Ureter (tissue), 1 donor: ENCODE measurements at places on chromosomes 4 and X.
A peak's percentile ranks its signal among the peaks of the same experiment; 100 is the strongest.

DNA sequence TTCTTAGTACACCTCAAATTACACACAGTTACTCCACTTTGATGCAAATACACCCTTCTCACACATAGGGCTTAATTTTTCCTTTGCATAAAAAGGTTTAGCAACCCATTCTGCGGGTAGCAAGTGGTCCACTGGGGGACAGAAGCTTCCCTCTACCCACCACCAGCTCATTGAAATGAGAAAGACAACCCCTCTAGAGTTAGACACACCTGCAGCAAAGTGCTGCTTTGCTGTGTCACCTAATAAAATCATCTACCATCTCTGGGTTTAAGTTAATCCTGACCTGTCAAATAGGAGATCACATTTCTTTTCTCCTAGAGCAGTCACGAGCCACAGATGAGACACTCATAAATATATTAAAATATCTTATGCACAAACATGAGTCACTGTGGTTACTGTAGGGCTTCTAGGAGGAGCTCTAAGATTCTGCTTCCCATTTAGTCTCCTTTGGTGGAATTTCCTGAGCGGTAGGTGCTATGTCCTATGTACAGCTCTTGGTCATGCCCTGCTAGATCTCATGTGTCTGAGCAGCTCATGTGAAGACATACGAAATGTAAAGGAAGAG is 11.9 kb downstream of the BMX start:
- DNase-seq, result no peak

DNA sequence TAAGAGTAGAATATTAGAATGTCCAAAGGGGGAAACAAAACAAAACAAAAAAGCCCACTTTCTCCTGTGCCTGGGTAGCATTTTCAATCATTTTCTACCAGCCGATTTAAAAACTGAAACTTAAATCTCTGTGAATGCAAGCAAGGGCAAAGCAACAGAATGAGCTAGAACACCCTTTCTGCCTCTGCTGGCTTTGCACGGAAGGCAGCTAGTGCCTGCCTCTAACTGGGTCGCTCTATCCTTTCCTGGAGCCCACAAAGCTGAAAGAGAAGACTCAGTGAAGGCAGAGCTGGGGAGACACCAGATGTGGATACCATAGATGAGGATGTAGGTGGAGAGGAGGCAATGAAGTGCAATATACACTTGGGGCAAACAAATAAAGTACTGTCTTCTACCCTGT is 248.9 kb upstream of the TTC29 start:
- DNase-seq, result no peak

DNA sequence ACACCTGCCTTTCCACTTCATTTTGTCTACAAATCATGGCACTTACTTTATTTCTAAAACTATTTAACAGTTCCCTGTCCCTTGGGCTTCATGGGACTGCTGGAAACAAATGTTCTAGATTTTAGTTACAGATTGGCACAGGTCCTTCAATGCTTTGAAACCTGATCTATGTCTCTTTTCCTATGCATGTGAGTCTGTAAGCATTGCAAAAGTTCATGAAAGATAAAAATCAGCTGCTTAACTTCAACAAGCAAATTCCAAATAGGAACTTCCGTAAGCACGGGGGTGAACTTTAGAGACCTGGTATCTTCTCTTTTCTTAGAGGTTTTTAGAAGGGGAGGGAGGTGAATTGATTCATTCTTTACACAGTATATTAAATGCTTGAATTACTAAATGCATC is 9.5 kb downstream of the LGI2 start:
- DNase-seq, result no peak

DNA sequence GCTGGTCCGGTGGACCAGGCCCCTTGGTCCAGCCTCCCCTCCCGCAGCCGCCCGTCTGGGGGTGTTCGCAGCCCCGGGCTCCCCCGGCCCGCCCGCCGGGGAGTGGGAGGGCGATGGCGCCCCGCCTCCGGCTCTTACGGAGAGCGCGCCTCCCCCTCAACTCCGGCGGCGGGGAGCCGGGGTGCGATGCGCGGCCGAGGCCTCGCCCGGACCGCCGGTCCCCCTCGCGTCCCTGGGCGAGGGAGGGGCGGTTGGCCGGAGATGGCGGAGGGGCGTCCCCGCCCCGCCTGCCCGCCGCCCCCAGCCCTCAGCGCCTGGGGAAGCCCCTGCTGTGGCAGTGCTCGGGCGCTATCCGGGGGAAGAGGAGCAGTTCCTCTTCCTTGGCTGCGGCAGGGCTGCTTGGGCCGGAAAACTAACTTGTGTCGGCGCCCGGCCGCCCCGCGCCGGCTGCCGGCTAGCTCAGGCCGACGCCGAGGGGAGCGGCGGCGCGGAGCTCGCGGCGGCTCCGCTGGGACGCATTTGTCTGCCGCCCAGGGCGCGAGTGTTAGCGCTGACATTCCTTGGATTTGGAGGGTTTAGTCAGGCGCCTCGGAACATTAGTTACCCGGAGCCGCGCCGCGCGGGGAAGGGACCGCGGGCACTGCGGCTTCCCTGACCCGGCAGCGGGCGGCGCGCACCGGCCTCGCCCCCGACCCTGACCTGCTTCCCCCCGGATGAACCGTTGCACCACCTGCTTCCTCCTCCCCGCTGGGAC is 994 bp downstream of the GALNT7 start:
- peak; percentile 52 for DNase-seq

DNA sequence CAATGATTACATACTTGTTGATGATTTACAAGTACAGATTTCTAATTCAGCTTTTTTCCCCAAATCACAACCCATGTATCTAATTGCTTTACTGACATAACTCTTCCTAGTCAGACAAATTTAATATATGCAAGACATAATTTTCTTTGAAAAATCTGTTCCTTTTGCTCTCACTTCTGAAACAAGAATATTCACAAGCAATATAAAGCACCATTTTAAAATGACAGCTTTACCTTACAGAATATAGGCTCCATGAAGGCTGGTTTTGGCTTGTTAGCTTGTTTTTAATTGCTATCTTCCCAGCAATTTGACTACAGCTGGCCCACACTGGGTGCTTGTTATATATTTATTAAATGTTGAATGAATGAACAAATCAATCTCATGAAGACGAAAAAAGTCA is 24.5 kb downstream of the GPM6A start:
- no peak for DNase-seq

GRCh38 chr4:115687052-115687755 is 573.8 kb upstream of the NDST4 start:
- no peak for DNase-seq
